ENCODE measurements at places on chromosomes 2 and 18.

GRCh38 chr2:120887741-120888231 lies 152.1 kb downstream of the GLI2 start:
- DNase-seq: no peak

DNA sequence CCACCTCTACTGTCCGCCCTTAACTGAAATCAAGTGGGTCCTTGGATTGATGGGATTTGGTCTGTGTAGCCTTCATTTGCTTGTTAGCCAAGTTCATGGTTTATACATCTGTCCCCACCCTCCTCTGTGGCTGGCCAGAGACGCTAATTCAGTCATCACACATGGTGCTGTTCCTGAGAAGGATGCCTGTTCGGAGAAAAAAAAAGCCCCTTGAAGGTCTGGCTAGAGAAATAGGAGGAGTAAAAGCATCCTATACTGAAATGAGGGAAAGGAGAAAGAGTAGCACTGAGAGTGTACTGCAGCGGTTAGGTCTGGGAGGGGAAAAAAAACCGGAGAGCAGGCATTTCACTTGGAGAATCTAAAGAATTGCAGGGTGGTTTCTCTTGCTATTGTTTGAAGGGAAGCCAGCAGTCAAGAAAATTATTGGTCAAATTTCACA lies 180.6 kb upstream of the EPAS1 start:
- peak; percentile 82 for DNase-seq

DNA sequence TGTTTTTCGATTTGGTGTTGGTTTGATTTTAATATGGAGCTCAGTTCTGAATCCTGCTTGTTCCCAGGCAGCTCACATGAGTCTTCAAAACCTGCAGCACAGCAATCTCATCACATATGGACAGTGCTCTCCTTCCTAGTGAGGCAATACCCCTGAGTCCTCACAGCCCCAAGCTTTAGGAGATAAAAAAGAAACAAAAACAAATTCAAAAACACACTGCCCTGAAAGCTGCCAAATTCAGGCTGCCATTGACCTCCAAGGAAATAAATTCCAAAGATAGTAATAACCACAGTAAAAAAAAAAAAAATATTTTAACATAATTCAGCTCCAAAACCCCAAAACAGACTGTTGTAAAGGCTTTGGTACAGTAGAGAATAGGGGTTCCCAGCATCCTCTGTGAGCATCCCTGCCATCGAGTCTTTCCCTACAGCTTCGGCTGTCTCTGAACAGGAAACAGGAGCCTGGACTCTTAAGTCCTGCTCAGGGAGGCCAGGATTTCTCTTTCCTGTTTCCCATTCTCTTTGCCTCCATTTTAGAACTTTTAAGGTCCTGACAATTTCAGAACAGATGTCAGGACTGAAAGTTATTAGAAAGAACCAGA lies 14.7 kb upstream of the SP3 start:
- no peak for DNase-seq

- peak; percentile 50 for DNase-seq
Observed at GRCh38 chr2:101349893-101350662, 37.2 kb downstream of the CREG2 start.

- DNase-seq: no peak
Observed at GRCh38 chr2:10989782-10990181, 78.0 kb downstream of the KCNF1 start.

- DNase-seq: no peak
Observed at GRCh38 chr18:33838054-33838453, 260.0 kb downstream of the ASXL3 start.

DNA sequence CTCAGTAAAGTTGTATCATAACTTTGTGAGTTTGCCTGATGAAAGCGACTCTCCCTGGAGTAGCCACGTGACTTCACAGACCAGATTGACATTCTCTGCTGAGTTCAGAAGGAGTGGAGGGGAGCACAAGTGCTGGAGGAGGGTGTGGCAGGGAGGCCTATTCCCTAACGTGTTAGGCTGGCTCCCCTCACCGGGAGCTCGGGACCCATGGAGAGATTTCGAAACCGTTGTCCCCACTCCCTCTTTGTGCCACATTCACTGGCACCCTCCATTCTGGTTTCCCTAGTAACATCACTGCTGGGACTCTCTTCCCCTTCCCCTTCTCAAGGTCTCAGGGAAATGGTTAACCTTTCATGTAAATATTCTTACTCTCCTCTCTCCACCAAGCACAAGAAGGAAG lies 279.9 kb downstream of the ALPK2 start:
- no peak for DNase-seq

Measured in astrocyte (in vitro differentiated cells and primary cell).